ENCODE measurements at places on chromosomes 3 and 15.

DNA sequence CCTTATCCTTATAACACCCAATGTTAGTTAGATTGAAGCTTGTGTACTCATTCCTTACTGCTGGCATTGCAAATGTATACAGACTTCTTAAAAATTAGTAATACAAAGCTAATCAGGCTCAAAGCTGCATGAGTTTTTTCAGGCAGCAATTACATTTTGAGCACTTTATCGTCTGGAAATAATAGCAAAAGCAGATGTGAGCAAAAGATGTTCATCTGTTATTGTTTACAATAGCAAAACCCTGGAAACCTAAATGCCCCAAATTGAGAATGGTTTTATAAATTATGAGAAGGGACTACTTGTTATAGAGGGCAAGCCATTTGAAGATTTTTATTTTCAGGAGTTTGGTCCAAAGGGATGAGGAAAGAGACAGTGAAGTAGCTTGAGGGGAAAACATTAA, 126.4 kb downstream of the GADL1 start:
- H3K27me3 ChIP-seq = no peaks in the 10 kb centered on the region
- no peaks in the 10 kb centered on the region for H3K4me1 ChIP-seq
- no peak for DNase-seq
- H3K36me3 ChIP-seq = no peaks in the 10 kb centered on the region
- no peak overlapping the region for H3K27ac ChIP-seq

DNA sequence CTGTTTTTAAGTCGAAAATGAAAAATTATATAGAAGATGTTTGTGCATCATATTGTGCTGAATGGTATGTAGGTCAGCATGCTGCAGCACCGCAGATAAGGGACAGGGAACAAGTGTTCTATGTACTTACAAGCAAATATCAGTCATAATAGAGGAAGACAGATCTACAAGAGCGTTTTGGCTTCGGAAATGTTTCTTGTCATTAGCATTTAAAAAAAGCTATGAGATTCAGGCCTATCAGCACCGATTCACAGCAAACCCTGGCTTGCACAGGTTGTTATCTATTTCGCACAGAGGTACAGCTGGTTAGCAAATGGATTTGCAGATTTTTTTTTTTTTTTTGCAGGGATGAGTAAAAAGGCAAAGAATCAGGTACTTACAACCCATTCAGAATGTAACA, 204.2 kb upstream of the TBC1D5 start:
- H3K27ac ChIP-seq = no peak overlapping the region
- H3K4me3 ChIP-seq = no peak overlapping the region
- H3K4me1 ChIP-seq = no peaks in the 10 kb centered on the region
- no peaks in the 10 kb centered on the region for H3K27me3 ChIP-seq
- H3K36me3 ChIP-seq = no peaks in the 10 kb centered on the region

- DNase-seq = no peak
- no peak overlapping the region for H3K27ac ChIP-seq
- no peak overlapping the region for H3K4me3 ChIP-seq
- no peaks in the 10 kb centered on the region for H3K27me3 ChIP-seq
- peaks cover 12% of the 10 kb centered on the region for H3K4me1 ChIP-seq
- H3K36me3 ChIP-seq = no peaks in the 10 kb centered on the region
These were observed 36.1 kb downstream of the STARD9 start for GRCh38 chr15:42611532-42611931.

DNA sequence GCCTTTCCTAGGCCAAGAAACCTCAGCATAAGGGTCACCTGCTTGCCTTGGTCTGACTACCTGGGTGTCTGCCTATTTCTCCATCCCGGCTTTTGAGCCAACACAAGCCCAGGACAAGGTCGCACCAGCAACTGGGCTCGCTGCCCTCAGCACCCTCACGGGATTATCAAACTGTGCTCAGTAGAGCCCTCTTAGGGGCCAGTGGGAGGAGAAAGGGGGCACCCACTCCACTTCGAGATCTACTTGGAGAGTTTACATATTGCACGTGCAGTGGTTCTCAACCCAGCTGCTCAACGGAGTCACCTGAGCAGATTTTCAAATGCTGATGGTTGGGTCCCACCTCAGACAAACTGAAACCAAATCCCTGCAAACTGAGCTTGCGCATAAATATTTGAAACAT, 31.1 kb downstream of the TSPAN3 start:
- no peak overlapping the region for H3K4me3 ChIP-seq
- H3K27me3 ChIP-seq = no peaks in the 10 kb centered on the region
- H3K4me1 ChIP-seq = no peaks in the 10 kb centered on the region
- H3K36me3 ChIP-seq = peaks cover 29% of the 10 kb centered on the region

GRCh38 chr15:40463279-40463678, 7.5 kb upstream of the CHST14 start:
- DNase-seq = no peak
- no peaks in the 10 kb centered on the region for H3K4me1 ChIP-seq
- peaks cover 58% of the 10 kb centered on the region for H3K36me3 ChIP-seq
- H3K4me3 ChIP-seq = no peak overlapping the region

- DNase-seq = no peak
- H3K27ac ChIP-seq = no peak overlapping the region
These were observed 121.9 kb downstream of the C3orf70 start for GRCh38 chr3:185030951-185031350.

GRCh38 chr3:29914861-29915524, 634.1 kb downstream of the RBMS3 start:
- H3K4me3 ChIP-seq = no peak overlapping the region
- no peaks in the 10 kb centered on the region for H3K4me1 ChIP-seq
- H3K27ac ChIP-seq = no peak overlapping the region
- no peaks in the 10 kb centered on the region for H3K27me3 ChIP-seq

DNA sequence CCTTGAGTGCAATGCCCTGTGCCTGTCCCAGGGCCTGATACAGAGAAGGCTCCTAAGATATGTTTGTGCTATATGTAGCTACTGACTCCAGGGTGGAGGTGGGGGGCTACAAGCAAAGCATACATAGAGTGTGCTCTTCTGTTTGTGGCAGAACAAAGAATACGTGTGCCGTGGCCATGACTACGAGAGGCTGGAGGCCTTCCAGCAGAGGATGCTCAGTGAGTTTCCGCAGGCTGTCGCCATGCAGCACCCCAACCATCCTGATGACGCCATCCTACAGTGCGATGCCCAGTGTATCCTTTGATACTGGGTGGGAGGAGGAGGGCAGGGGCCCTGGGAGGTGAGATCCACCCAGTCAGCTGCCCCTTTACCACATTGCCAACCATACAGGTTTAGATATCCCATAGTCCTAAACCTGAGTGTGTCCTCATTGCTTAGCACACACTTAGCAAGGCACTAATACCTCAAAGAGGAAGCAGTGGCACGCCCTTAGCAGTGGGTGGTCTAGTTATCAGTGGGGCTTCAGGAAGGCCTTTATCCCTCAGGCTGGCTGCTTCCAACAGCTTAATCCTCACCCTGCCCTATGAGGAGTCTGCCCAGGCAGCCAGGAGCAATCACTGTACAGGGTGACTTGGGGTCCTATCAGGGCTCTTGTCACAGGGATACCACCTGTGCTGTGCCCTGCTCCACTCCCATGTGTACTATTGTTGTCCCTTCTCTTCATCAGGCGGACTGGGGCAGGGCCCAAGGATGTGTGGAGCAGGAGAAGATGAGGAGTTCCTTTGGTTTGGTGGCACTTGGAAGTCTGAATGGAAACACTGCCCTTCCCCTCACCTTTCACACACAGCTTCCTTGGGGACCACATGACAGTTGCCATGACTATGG, 30.1 kb upstream of the MANF start:
- no peak for DNase-seq
- no peaks in the 10 kb centered on the region for H3K36me3 ChIP-seq
- no peak overlapping the region for H3K27ac ChIP-seq
- no peaks in the 10 kb centered on the region for H3K27me3 ChIP-seq
- H3K4me3 ChIP-seq = no peak overlapping the region

- no peaks in the 10 kb centered on the region for H3K36me3 ChIP-seq
- no peak for DNase-seq
- H3K27me3 ChIP-seq = no peaks in the 10 kb centered on the region
- peaks cover under 1% of the 10 kb centered on the region for H3K4me1 ChIP-seq
- H3K27ac ChIP-seq = no peak overlapping the region
These were observed 37.8 kb upstream of the BCL6 start for GRCh38 chr3:187783098-187783497.

- DNase-seq = no peak
- no peak overlapping the region for H3K4me3 ChIP-seq
- H3K4me1 ChIP-seq = no peaks in the 10 kb centered on the region
- no peaks in the 10 kb centered on the region for H3K36me3 ChIP-seq
These were observed 283.3 kb upstream of the RGMA start for GRCh38 chr15:93372208-93372864.

DNA sequence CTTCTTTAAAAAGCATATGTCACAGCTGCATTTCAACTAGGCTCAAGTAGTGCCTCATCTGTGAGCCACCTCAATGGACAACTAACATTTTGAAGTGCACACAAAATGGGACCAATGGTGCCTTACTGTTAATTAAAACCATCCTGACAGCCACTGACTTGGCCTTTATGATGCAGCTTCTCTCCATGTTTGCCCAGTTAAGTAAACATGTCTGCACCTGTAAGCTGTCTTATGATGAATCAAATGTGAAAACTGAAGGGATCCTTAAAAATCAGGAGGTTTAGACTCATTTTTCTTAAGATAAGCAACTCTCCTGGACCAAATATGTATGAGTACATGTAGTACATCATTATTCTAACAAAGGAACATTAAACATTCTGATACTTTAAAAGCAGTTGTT, 861.6 kb downstream of the ROBO1 start:
- H3K4me3 ChIP-seq = no peak overlapping the region
- no peaks in the 10 kb centered on the region for H3K27me3 ChIP-seq
- H3K27ac ChIP-seq = no peak overlapping the region
- H3K4me1 ChIP-seq = no peaks in the 10 kb centered on the region
- no peaks in the 10 kb centered on the region for H3K36me3 ChIP-seq

DNA sequence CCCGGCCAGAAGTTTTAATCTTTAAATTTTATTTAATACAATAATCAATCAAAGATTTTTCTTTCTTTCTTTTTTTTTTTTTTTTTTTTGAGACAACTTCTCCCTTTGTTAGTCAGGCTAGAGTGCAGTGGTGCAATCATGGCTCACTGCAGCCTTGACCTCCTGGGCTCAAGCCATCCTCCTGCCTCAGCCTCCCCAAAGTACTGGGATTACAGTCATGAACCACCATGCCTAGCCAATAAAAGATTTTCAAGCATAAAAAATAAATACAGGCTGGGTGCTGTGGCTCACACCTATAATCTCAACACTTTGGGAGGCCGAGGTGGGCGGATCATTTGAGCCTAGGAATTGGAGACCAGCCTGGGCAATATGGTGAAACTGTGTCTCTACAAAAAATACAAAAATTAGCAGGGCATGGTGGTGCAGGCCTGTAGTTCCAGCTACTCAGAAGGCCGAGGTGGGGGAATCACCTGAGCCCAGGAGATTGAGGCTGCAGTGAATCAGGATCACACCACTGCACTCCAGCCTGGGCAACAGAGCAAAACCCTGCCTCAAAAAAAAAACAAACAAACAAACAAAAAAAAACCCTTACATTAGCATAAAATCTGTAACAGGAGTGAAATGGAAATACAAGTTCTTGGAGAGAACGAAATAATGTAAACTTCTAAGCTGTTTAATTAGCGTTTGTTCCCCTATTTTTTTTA, 29.1 kb upstream of the SRP14 start:
- no peaks in the 10 kb centered on the region for H3K4me1 ChIP-seq
- H3K27me3 ChIP-seq = no peaks in the 10 kb centered on the region
- H3K27ac ChIP-seq = no peak overlapping the region

GRCh38 chr3:47579875-47580274, 1.2 kb upstream of the CSPG5 start:
- DNase-seq = no peak
- no peak overlapping the region for H3K27ac ChIP-seq
- H3K4me3 ChIP-seq = no peak overlapping the region
- H3K4me1 ChIP-seq = peaks cover 6% of the 10 kb centered on the region
- no peaks in the 10 kb centered on the region for H3K27me3 ChIP-seq

GRCh38 chr15:94360251-94360685, 128.9 kb downstream of the MCTP2 start:
- H3K27me3 ChIP-seq = no peaks in the 10 kb centered on the region
- H3K4me1 ChIP-seq = no peaks in the 10 kb centered on the region
- H3K36me3 ChIP-seq = no peaks in the 10 kb centered on the region

DNA sequence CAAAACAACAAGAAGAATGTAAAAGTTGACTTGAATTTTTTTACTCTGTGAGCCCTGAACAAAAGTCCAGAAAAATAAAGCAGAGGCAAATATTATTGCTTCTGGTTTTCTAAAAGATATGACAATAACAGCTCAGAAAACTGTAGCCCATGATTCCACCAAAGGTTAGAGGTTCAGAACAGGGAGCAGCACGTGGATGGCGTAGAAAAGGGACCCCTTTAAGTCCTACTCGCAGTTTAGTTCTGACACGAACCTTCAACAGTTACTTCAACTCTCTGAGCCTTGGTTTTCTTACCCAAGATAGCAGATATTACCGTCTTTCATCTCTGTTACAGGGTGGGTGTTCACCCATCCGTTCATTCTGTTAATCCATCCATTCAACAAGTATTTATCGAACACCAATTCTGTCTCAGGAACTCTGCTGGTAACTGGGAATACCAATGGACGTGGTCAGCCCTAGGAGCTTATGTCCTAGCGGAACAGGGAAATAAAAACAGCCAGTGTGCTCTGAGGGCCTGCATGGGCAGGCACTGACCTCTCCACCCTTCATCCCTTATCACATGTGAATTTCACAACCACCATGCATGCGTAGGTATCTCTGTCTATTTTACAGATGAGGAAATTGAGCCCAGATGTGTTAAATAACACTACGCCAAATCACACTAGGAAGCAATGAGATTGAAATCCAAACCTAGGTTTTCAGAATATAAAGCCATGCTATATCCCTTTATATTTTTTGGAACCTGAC, 274.2 kb upstream of the ICE2 start:
- H3K36me3 ChIP-seq = no peaks in the 10 kb centered on the region
- no peaks in the 10 kb centered on the region for H3K27me3 ChIP-seq
- no peak for DNase-seq
- H3K27ac ChIP-seq = no peak overlapping the region
- H3K4me1 ChIP-seq = no peaks in the 10 kb centered on the region

DNA sequence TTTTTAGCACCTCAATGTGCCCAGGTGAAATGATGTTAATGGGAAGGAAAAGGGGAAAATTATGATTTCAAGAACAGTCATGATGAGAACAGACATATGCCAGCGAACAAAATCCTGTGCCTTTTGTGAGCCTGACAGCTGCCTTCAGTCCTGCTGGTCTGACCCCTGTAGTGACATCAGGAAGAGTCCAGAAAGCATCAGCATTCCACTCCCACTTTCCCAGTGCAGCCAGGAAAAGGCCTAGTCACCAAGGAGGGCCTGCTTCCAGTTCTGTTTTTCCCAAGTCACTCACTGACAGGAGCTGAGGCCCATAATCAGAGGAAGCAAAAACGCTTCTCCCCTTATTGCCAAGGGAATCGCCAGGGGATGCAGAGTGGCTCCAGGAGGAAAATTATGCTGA, 218.4 kb downstream of the ABHD5 start:
- no peak for DNase-seq
- H3K27me3 ChIP-seq = no peaks in the 10 kb centered on the region
- no peaks in the 10 kb centered on the region for H3K36me3 ChIP-seq
- no peak overlapping the region for H3K27ac ChIP-seq
- no peaks in the 10 kb centered on the region for H3K4me1 ChIP-seq

DNA sequence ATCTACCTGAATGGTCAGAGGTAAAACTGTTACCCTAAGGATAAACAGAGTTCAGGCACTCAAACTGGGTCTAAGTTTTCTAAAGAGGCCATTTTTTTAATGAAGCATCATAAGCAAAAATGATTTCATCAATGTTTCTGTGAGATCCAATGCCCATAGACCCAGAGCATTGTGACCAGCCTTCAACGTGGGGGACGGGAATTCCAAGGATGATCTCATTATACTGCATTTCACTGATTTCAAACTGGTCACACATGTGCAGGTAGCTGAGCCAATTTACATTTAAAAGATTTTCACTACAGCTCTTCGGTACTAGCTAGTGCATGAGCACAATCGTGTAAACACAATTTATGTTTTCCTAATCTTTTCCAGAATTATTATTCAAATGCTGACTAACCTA, 472.9 kb downstream of the DIPK2A start:
- no peaks in the 10 kb centered on the region for H3K4me1 ChIP-seq
- H3K27me3 ChIP-seq = no peaks in the 10 kb centered on the region
- no peak overlapping the region for H3K27ac ChIP-seq
- H3K4me3 ChIP-seq = no peak overlapping the region
- no peaks in the 10 kb centered on the region for H3K36me3 ChIP-seq

All from effector memory CD4-positive, alpha-beta T cell (primary cell).